ENCODE measurements at places on chromosomes 1 and 21.

DNA sequence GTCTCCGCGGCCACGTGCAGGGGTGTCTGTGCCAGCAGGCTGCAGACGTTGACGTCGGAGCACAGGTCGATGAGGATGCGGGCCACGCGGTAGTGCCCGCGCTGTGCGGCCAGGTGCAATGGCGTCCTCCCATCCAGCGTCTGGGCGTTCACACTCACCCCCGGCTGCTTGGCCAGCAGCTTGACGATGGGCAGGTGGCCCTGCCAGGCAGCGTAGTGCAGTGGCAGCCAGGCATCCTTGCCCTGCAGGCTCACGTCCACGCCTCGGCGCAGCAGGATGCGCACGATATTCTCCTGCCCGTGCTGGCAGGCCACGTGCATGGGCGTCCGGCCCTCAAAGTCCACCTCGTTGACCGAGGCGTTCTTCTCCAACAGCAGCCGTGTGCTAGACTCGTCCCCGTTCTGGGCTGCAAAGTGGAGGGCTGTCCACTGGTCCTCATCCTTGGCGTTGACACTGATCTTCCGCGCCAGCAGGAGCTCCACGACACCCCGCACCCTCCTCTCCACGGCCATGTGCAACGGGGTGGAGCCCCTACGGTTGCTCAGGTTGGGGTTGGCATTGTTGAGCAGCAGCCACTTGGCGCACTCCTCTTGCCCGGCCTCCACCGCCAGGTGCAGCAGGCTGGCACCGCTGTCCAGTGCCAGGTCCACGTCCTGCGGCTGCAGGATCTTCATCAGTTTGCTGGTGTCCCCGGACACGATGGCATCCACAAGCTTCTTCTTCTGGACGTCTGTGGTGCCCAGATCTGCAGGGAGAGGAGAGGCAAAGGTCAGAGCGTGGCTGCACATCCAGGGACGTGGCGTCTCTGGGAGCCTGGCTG lies 25.4 kb downstream of the RIPK4 start:
- no peak for DNase-seq

DNA sequence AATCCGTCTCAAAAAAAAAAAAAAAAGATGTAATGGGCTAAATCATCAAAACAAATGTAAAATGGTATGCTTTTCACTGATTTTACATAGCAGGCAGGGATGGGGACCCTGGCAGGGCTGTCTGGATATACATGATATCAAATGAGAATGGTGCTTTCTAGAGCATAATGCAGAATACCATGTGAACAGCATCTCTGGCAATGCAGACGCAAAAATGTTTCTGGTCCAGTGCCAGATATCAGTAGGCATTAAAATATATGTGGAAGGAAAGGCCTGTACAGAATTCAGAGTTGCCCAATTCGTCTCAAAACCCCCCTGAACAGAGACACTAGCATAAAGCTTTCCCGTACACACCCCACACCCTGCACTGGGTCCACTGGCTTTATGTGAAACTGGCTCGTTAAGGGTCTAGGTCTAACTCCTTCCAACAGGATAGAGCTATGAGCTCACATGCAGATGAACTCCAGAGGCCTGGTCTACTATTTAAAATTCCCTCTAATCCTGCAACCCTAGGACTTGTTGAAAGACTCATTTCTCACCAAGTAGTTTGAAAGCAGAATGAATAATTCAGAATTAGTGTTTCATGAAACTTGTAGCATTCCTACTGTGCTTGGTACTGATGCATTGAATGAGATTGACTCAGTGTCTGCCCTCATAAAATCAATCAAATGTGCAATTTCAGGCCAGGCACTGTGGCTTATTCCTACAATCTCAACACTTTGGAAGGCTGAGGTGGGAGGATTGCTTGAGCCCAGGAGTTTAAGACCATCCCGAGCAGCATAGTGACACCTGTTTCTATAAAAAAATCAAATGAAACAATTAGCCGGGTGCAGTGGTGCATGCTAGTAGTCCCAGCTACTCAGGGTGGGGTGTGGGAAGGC lies 2.6 kb upstream of the MYSM1 start:
- no peak for DNase-seq

- no peak for DNase-seq
Observed at GRCh38 chr1:162861101-162861500, at the start of gene CCDC190. TSS of gene CCDC190 (minus strand) at chr1:162861175. CDS start at chr1:162859646, 1,529 bp downstream.

GRCh38 chr1:212955961-212956620 lies 5.8 kb downstream of the VASH2 start:
- DNase-seq: no peak

DNA sequence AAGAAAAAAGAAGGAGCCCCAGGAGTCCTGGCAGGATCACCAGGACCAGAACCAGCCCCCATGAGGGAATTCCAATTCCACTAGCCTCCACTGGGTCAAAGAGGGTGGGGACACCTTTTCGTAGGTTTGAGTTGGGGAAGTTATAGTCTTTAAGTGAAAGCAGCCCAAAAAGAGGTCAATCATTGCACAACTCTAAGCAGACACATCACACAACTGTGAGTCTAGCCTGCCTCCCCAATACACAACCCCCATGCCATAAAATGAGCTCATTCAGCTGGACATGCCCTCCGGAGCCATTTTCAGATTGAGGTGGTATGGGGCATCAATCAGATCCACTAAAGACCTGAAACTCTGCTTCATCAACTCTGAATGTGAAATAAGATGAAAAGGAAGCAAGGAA lies 179.9 kb downstream of the NPHP4 start:
- no peak for DNase-seq

- no peak for DNase-seq
Observed at GRCh38 chr1:64173336-64173940, 30.0 kb upstream of the UBE2U start.

DNA sequence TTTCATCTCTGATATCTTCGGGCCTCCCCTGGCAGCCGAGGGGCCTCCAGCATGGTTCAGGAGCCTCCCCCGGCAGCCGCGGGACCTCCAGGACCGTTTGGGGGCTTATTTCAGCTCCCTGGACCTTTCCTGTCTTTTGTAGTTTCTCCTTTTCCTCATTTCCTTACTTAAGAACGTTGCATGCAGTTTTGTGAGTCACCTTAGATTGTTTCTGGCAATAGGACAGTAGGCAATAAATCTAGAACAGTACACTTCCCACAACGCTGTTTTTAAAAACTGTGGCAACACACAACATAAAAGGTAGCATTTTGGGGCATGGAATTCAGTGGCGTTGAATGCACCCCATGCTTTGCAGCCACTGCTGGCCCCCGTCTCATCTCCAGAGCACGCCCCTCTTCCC lies 24.4 kb downstream of the FAAP20 start:
- DNase-seq: no peak

DNA sequence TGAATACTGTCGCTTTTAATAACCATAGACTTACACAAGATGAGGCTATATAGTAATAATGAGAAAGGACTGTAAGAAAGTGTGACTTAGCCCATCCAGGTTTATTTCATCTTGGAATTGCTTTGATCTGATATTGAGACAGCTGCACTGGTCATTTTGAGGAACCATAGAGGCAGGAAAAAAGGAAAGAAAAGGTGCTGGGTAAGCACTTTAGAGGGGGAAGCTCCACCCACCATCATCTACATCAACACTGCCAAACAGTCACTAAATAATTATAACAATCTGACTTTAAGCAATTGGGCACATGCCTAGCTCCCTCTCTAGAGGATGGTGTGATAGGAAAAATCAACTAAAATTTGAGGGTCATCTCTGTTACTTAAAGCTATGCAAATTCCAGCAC lies 70.6 kb upstream of the ST6GALNAC3 start:
- no peak for DNase-seq

DNA sequence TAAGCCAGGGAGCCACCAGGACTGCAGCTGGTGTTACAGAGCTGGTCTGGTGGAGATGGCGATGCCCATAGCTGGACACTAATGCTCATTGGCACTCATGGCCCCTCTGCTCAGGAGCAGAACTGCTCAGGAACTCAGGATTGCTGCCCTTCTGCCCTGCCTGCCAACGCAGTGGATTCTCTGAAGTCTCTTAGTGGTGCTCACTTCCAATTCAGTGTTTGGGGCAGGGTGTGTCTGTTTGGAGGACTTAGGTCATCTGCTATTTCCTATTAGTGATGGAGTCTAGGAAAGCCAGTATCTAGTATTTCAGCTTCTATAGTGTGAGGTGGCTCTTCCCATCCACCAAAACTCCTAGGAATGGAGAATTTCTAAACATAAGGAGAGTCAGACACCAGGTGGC lies 29.1 kb downstream of the S100A10 start:
- DNase-seq: no peak

- peak; percentile 72 for DNase-seq
Observed at GRCh38 chr1:41806472-41807155, 112.1 kb downstream of the HIVEP3 start.

DNA sequence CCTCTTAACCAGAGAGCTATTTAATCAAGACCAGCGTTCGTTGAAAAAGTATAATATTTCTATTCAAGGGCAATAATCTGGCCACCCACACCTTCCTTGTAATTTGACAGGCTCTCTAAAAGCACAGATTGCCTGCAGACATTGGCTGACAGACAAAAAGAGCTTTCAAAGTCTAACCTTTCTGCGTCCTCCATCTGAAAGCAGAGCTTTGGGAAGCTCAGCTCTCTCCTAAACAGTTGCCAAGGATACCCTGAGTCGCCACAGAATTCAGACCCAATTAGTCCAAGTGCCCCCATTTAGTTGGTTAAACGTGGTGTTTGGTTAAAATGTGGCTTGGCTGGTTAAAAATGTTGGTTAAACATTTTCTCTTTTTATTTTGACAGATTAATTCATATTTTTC lies 33.7 kb upstream of the PLA2G2C start:
- DNase-seq: no peak

- DNase-seq: no peak
Observed at GRCh38 chr1:29708796-29709703, 472.7 kb downstream of the PTPRU start.

DNA sequence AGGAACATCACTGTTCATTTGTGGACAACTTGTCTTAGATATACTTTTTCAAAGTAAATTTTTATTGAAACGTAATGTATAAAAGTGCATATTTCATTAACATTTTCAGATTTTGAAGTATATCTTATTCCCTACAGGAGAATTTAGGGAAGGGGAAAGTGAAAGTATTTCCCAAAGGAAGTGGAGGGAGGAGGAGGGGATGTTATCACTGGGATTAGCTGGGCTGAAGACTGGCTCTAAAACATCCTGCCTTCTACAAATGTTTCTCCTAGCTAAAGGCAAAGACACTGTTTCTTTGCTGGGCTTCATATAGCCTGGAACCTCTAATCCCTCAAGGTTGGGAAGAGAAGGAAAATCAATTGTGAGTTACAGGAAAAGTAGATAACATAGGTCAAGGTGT lies 7.1 kb upstream of the ZNF697 start:
- DNase-seq: no peak

DNA sequence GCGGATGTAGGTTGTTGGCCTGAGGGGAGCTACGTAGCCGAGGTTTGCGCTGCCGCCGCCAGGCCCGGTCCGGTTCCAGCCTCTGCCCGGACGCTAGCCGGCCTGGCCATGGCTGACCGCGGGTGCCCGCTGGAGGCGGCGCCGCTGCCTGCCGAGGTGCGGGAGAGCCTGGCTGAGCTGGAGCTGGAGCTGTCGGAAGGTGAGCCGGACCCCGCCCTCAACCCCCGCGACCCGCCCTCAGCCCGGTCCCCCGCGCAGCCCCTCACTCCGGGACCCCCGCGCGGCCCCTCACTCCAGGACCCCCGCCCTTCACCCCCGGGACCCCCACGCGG lies 299 bp downstream of the DIP2A start:
- no peak for DNase-seq

DNA sequence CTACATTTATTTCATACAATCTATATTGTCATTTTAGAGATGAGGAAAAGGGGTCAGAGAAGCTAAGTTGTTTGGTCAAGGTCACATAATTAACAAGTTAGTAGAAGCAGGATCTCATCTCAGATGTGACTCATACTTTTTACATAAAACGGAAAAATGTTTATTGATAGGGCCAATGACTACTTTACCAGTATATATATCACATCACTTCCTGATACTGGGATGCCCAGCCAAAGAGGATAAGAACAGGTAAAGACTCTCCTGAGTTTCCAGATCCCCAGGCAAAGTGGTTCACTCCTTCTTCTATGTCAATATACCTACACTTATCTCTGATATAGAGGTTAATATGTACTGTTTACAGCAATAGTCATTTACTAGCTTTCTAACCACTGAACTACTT lies 21.0 kb downstream of the YIPF1 start:
- no peak for DNase-seq

- DNase-seq: no peak
Observed at GRCh38 chr1:187871177-187871845, 1042.6 kb downstream of the PLA2G4A start.

DNA sequence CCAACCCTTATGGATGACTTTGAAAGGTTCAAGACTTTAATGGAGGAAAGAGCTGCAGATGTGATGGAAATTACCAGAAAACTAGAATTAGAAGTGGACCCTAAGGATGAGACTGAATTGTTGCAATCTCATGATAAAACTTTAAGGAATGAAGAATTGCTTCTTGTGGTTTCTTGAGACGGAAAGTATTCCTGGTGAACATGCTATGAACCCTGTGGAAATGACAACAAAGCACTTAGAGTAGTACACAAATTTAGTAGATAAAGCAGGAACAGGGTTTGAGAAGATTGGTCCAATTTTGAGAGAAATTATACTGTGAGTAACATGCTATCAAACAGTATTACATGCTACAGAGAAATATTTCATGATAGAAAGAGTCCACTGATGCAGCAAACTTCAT lies 215.4 kb downstream of the OMA1 start:
- DNase-seq: no peak

GRCh38 chr21:38272215-38272614 lies 15.4 kb downstream of the KCNJ15 start:
- no peak for DNase-seq

DNA sequence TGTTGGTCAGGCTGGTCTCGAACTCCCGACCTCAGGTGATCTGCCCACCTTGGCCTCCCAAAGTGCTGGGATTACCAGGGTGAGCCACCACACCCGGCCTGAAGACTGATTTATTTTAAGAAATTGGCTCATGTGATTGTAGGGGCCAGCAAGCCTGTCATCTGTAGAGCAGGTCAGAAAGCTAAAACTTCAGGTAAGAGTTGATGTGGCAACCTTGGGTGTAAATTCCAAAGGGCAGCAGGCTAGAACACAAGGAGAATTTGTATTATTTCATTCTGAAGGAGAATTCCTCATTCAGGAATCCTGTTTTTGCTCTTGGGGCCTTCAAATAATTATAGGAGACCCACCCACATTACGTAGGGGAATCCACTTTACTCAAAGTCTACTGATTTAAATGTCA lies 728.7 kb downstream of the LTN1 start:
- DNase-seq: no peak

- peak; percentile 63 for DNase-seq
Observed at GRCh38 chr1:100543640-100544039, 5.7 kb downstream of the GPR88 start.

- DNase-seq: no peak
Observed at GRCh38 chr1:90823686-90824085, 106.6 kb upstream of the BARHL2 start.

- no peak for DNase-seq
Observed at GRCh38 chr1:99737016-99737415, 29.4 kb downstream of the FRRS1 start.

DNA sequence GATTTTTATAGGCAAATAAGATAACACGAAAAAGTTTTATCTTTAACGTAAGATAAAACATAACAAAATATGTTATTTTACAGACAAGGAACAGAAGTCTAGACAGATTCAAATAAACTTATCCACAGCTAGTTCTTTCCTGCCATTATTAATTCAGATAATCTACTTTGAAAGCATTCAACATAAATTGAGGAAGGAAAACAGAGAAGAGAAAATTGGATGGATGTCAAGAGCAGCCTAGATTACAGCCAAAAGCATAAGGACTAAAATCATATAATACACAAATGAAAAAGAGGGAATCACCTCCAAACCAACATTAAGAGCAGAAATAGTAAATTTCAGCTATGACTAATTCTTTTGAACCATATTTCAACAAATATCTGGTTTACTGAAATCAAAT lies 15.5 kb downstream of the TRIM33 start:
- DNase-seq: no peak

Data from CD4-positive, CD25-positive, alpha-beta regulatory T cell (primary cell).